ENCODE measurements at places on chromosomes 7 and 10.

- no peak for DNase-seq
Observed at GRCh38 chr10:107423903-107424302, 259.4 kb upstream of the SORCS1 start.

DNA sequence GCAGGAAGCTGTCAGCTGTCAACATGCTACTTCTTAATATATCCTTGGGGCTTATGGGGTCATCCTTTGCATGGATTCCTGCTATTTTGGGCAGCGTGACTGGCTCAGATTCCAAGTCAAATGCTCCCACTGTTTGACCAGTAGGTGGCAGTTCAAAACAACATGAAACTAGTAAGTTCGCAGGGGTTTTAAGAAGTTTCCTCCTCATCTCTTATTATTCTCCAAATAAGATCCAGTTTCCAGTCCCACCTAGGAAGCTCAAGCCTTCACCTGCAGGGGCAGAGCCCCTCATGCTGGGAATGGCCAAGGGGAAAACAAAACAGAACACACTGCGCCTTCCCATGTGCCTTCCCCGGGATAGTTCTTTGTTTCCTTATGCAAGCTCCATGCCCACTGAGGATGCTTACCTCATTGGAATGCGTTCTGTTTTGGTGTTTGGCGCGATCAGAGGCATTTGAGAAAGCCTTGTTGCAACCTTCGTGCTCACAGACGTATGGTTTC lies 259.8 kb downstream of the GLI3 start:
- peak; percentile 1 for DNase-seq

DNA sequence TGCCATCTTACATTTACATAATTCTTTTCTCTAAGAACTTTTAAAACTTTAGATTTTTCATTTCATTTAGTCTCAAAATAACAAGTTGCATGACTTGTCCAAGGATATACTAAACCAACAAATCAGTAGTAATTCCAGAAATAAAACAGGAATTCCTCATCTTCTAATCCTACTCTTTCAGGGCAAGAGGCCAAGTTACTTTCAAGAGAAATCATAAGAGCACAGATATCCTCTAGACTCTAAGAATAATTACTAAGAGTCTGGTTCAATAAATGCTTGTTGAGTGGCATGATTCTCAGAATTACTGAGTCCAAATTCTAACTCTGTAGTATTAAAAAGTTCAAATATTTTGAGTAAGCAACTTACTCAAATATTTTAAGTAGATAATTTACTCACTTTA lies 12.9 kb downstream of the PDZD8 start:
- no peak for DNase-seq

- peak; percentile 70 for DNase-seq
Observed at GRCh38 chr10:121497513-121498470, 100.5 kb downstream of the FGFR2 start.

DNA sequence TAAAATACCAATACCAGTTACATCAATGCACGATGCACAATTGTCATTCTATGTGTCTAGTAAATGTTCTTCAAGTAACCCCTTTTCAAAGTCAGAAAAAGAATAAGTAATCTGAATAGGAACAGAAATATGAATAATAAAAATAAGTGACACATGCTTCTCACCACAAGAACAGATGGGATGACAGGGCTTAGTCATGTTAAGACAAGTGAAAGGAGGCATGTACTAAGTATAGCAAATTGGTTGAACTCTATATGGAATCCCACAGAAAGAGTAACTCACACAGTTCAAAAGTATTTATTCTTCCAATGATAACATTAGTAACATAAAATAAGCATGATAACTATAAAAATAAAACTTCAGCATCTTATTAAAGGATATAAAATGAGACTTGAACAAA lies 100.9 kb upstream of the TAS2R16 start:
- DNase-seq, result no peak

- no peak for DNase-seq
Observed at GRCh38 chr7:19530261-19530660, 178.6 kb downstream of the POLR1F start.

DNA sequence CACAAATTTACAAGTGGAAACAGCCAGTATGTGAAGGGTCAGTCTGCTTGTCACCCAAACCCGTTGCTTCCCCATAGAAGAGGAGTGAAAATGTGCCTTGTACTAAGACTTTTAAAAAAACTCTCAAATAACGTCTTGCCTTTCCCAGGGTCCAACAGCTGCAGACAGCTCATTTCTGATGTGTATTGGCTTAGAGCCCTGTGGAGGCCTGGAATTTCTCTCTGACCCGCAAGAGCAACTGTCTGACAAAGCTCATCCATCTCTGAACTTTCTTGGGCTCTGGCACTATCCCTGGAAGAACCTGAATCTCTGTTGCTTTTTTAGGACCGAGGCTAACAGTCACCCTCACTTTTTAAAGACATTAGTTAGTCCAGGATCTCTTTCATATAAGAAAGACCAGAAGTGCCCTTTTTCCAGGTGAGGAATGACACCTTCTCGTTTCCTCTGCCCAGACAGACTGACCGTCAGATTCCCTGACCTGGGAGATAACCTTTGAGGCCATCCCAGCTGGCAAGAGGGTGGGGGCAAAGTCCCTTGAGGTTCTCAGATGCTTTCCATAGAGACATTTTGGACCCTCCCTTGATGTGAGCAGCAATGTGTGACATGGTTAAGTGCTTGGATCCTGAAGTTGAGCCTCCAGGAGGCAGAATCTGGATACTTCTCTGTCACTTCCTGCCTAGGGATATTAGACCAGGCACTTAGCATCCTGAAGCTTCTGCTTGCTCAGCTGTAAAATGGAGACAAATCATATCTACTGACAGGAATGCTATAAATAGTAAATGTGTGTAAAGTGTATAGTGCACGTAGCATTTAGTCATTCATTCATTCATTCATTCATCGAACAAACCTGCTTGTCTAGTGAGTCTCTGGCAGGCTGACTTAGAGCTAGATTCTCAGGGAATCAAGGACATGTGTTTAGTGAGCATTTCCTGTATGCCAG lies 4.5 kb upstream of the NODAL start:
- DNase-seq, result no peak

DNA sequence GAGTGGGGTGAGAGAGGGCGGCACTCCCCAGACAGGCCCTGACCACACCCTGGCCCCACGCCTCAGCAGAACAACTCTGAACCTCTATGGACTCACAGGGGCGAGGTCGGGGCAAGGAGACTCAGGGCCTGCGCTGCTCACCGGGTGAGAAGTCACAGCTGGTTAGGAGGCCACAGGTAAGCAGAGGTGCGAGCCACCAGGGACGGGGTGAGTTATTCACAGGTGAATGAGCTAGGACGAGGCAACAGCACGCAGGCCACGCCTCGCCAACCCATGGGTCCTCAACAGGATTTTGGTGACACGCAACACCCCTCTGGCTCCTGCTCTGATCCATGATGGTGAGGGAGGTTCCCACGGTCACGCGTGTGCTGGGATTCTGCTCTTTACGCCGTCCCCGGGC lies 202.5 kb downstream of the ADARB2 start:
- no peak for DNase-seq

DNA sequence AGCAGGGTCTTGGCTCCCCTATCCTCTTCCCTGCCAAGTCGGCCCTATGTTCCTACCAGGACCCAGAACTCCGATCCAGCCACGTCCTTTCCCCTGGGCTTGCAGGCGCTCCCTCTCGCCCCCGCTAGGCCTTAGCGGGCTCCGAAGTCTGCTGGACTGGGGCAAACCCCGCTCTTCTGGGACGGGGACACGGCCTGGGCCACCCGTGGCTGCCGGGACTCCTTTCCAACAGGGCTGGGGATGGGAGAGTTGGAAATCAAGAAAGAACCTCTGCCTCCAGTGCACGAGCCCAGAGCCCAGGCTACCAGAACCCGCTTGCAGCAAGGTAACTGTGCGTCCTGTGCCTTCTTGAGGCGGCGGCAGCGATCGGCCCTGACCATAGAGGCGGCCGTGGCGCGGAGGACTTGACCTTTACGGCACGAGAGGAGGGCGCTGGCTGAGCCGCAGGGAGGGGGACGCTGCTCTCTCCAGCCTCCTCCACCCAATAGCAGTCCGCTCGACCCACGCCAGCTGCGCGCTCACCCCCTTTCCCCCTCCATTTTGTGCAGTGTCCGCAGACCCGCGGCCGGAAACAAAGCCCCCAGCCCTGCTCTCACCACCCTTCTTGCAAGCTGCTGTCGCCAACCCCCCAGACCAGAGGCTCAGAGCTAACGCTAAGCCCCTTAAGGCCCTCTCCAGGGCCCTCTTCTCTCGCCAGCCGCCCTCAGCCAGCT lies 7.0 kb upstream of the HOXA11 start:
- no peak for DNase-seq

- no peak for DNase-seq
Observed at GRCh38 chr7:101140746-101141382, 13.4 kb upstream of the AP1S1 start.

DNA sequence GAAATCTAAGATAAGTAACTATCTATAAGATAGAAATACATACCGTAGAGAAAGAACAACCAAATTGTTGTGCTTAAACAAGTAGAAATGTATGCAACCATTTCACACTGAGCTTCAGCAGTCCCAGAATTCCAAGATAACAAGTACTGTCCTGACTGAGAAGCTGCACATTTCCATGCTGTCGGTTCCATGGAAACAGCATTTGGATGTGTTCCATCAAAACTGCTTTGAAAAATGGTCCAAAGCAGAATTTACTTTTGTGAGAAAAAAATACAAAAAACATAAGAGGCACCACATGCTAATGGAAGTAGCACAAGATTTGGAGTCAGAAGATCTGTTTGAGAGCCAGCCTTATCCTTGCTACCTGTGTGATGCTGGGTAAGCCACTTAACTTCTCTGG lies 92.6 kb downstream of the MTERF1 start:
- no peak for DNase-seq

- no peak for DNase-seq
Observed at GRCh38 chr10:50438049-50438936, 185.5 kb downstream of the SGMS1 start.

GRCh38 chr7:123627851-123628250 lies 26.2 kb downstream of the ASB15 start:
- no peak for DNase-seq

DNA sequence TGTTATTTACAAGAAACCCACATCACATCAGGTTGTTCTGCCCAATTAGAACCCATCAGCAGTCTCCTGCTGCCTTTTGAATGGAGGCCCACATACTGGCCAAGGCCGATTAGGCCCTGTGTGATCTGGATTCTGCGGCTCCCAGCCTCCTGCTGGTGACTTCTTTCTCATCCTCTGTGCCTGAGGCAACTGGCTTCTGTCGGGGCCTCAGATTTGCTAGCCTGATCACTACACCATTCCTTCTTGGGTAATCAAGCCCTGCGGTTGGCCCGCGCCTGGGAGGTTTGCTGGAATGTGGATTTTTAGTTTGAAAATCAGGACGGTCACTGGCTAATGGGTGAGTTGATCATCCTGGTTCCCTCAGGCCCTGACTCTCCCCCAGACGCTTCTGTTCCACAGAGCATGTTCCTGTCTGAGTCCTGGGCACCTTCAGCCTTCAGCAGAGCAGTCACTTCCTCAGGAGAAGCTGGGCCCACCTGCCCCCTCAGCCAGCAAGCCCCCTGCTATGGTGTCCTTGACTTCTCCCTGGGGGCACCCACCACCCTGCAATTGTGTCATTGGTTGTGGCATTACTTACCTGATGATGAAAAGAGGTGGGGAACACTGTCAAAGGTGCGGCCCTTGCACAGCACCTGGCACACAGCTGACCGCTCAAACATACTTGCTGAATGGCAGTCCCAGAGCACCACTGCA lies 207.6 kb downstream of the PHTF2 start:
- DNase-seq, result no peak

DNA sequence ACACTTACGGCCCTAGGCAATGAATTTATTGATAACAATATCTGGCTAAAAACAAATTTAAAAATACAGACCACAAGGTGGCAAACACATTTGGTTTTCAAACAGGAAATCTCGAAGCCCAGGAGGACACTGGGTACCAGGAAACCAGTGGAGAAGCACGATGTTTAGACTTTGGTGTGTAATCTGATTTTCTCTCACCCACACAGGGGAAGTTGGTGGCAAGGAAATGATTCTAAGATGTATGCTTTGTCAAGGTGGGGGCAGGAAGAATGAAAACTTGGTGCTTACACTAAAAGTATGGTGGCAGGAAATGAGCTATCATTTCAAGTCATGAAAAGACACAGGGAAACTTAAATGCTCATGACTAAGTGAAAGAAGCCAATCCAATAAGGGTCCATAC lies 113.2 kb upstream of the ANKRD1 start:
- DNase-seq, result no peak

- no peak for DNase-seq
Observed at GRCh38 chr7:69049326-69049725, 548.9 kb upstream of the AUTS2 start.

GRCh38 chr10:127343821-127344220 lies 147.4 kb upstream of the INSYN2A start:
- no peak for DNase-seq

GRCh38 chr7:64890761-64891362 lies 12.2 kb upstream of the ZNF273 start:
- DNase-seq, result no peak

DNA sequence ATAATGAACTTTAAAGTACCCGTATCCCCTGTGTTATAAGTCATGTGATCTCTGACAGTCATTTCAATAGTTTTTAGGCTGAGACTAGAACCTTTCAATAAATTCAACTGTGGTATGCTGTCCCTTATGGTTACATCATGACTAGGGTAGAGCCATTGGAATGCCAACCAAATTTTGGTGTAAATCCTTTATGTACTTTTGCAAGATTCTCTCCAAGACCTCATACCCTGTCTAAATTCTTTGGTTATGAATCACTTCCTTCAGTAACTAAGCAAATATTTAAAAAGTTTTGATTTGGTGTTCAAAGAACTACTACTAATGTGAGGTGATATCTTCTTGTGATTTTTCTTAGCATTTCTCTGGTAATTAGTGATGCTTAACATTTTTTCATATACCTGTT lies 20.8 kb upstream of the OR6B1 start:
- no peak for DNase-seq

- no peak for DNase-seq
Observed at GRCh38 chr7:73758581-73759138, 11.4 kb downstream of the CLDN3 start.
